Mesothelial cell of epicardium (in vitro differentiated cells): ENCODE measurements at places on chromosomes 1 and 21.

GRCh38 chr1:240399381-240399780, 212.6 kb downstream of the GREM2 start:
- no peak for DNase-seq

DNA sequence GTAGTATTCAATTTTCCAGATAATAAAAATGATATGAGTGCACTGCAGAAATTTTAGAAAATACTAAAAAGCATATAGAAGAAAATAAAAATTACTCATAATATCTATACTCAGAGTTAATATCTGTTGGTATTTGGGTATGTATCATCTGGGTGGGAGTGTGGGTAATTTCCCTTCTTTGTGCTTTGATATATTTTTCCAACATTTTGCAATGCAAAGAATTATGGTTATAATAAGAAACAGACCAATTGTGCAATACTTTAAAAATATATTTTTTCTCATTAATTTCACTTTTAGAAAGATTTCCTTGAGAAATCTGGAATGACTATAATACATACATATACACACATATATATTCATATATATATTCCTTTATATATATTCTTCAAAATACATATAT, 665.7 kb downstream of the ADGRL2 start:
- no peak for DNase-seq

GRCh38 chr1:173934440-173934839, 17.3 kb upstream of the SERPINC1 start:
- DNase-seq = no peak

DNA sequence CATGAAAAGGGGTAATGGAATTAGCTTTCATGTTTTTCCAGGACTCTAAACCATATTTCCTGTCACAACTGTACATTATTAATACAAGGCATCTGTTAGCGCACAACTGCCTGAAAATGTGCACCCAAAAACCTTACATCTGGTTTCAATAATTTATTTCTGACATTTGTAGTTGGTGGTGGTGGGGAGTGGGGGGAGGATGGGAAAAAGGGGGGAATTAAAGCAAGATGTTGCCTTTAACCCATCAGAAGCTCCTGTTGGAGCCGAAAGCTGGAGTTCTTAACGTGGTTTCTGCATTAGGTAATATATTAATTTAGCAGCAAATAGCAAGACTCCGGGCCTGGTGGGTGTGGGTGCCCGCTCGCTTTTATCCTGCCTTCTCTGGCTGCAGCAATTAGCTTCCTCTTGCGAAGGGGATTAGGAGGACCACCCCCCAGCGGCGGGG, 36.9 kb upstream of the HHAT start:
- peak; percentile 69 for DNase-seq

DNA sequence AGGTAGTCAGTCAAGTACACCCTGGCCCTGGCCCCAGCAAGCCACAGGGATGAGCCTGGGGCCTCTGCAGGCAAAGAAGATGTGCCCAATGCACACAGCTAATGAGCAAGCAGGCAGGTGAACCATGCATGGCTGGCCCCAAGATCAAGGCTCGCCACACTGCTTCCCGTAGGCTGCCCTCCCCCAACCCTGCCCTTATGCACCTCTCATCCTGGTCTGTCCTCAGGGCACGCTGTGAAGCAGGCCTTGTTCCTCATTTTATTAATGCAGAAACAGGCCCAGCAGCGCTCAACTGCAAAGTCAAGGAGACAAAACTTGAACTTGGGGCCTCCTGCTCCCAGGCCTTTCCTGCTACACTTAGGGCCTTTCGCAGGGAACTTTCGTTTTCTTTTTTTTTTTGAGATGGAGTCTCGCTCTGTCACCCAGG, 35.6 kb upstream of the ID3 start:
- no peak for DNase-seq

GRCh38 chr1:103256490-103256889, 148.2 kb upstream of the COL11A1 start:
- DNase-seq = no peak

- no peak for DNase-seq
Measured at GRCh38 chr1:237975376-237975775, 84.7 kb upstream of the ZP4 start.

GRCh38 chr1:2508180-2508579, 18.2 kb downstream of the PANK4 start:
- no peak for DNase-seq

DNA sequence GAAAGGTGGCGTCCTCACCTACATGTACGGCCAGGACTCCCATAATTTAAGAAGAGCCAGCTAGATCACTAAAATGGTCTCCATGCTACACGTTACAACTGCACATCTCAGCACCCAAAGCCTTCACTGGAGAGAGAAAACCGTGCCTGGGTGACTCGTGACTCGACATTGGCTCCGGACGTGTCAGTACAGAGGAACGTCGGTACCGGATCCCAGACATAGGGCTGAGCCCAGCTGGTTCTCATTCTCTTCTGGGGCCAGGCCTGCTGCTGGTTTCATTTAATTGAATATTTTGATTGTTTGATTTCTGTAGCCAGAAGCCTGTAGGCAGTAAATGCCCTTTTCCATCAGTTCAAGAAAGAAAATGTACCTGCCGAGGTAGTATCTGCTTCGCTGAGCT, 93.1 kb downstream of the HHIPL2 start:
- no peak for DNase-seq

DNA sequence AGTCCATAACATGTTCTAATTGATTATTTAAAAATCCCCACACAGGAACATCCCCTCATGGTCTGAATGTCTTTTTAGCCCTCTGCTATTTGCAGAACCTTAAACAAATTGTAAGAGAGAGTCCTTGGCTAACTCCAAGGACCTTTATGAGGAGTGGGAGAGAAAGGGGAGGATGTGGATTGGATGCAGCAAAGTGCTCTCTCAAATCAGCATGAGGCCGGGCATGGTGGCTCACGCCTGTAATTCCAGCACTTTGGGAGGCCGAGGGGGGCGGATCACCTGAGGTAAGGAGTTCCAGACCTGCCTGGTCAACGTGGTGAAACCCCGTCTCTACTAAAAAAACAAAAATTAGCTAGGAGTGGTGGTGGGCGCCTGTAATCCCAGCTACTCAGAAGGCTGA, 154.8 kb downstream of the TGFB2 start:
- DNase-seq = no peak
